Activated T-cell treated with anti-CD3 and anti-CD28 coated beads for 4 hours (primary cell): ENCODE measurements at places on chromosomes 13 and 19.

DNA sequence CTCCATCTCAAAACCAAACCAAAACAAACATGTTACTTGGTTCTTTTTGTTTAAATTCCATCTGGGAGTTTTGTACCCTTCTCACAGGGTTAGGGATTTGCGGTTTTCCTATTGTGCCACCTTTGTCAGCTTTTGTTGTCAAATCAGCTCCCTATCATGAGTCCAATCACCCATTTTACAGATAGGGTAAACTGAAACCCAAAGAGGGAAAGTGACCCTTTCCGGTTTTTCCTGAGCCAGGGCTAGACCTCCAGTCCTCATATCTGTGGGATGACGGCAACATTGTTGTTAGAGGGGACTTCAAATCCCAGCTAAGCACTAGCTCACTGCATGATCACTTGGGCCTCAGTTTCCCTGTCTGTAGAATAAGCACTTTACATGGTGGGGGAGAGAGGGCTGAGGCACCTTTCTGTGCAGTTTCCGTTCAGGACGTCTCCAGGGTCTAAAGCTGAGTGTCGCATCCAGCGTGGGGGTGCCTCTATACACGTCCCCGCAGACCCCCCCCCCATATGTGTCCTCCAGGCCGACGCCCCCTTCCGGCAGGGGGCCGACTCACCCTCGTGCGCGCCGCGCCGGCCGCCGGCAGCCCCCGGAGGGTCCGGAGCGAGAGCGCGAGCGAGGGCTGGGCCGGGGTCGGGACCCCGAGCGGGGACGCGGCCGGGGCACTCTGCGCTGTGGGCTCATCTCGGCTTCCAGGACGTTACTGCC, 3.9 kb downstream of the CCDC194 start:
- DNase-seq = no peak

DNA sequence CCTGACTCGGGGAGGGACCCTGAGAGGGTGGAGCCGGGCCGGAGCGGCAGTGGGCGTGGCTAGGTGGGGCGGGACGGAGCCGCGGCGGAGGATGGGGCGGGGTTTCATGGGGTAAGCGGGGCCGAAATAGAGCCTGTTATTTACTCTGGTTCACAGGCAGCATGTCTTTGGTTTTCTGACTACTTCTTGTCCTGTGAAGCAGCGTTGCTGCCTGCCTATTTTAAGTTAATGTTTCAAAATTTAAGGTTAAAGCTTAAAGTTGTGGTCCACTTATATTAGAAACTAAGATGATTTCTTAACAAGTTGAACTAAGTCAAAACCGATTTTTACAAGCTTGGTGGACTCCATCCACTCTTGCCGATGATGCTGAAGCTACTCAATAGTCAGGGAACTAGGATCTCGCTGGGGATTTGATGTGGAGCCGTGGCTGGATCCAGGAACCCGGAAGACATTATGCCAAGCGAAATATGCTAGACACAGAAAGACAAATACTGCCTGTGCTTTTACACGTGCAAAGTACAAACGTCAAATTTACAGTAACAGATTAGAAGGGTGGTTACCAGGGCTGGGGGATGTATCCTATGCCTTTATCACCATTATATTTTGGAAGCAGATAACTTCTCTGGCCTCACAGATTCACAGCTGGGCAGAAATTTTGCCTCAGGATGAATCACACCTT, 433 bp upstream of the ZNF616 start:
- peak; percentile 97 for DNase-seq

- no peak for DNase-seq
Observed at GRCh38 chr13:32428581-32429432, 877 bp upstream of the N4BP2L1 start.

GRCh38 chr19:538641-539428, 5.0 kb upstream of the GZMM start:
- no peak for DNase-seq

DNA sequence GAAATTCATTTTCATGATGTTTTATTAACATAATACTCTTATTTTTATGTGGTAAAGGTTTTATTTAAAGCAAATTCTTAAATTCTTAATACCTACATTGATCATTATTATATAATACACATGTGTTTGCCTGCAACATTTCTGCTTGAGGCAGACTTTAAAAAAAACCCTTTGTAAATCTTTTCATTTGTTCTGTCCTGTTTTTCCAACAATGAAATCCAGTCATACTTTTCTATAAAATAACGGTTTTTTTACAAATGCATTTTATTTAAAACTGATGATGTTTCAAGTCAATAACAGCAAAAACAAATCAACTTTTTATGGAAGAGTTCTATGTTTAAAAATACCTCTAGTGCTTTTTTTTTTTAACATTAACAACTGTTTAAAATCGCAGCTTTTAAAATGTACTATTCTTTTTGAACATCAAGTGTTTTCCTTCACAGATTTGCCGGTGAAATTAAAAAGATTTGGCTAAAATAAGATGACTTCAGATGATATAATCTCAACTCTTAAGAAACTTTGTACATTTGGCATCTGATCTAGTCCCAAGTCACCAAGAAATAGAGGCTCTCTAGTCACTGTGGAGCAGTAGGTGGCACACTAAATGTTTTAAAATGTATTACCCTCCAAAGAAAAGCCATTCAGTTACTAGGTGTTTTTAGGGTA, 5.1 kb downstream of the POU4F1 start:
- no peak for DNase-seq

- DNase-seq = no peak
Observed at GRCh38 chr19:28554321-28555091, 658.4 kb downstream of the UQCRFS1 start.

- no peak for DNase-seq
Observed at GRCh38 chr13:29136341-29136740, 316.2 kb downstream of the MTUS2 start.

DNA sequence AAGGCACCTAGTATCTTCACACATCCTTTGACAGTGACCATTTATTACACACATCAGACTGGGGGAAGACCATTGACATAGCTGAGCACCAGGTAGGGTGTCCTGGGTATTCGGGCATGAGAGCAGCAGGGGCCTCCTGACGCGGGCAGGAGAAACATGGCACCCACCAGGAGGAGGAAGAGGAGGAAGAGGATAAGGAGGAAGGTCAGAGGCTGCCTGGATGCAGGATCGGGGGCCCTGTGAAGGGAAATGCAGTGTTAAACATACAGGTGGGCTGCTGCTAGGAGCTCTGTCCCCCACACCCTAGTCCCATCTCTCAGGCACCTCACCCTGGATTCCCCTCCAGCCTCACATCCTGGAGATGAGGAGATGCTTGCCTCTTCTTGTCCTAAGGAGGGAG, 5.3 kb downstream of the SYNE4 start:
- no peak for DNase-seq

GRCh38 chr13:95698047-95698749, 21.3 kb downstream of the DNAJC3 start:
- no peak for DNase-seq

- no peak for DNase-seq
Observed at GRCh38 chr13:98879957-98880356, 97.9 kb downstream of the DOCK9 start.

DNA sequence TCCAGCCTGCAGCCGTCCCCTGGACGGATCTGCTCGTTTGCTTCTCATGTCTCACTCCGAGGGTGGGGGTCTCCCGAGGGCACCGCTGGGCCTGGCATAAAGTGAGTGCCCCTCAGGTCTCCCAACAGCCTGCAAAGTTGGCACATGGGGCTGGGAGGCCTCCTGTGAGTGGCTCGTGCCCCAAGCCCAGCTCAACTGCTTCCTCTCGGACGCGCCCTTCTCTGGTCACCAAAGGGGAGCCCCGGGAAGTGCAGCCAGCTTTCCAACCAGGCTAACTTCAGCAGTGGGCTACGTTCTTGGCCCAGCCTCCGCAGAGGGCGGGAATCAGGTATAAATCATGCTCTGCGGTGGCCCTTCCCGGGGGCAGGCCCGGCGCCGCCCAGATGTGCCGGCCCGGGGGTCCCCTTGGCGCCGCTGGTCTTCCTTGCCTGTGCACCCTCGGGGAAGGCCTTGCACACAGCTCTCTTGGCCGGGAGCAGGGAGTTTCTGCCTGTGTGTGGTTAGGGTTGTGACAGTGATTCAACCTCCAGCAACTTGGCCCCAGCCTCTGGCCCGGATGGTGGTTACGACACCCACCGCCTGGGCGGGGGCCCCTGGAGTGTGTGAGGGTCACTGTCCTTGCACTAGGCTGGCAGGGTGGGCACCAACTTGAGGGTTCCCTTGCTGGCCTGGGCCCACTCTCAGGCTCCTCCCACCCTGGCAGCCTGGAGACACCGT, 20.7 kb downstream of the CEBPG start:
- DNase-seq = no peak

DNA sequence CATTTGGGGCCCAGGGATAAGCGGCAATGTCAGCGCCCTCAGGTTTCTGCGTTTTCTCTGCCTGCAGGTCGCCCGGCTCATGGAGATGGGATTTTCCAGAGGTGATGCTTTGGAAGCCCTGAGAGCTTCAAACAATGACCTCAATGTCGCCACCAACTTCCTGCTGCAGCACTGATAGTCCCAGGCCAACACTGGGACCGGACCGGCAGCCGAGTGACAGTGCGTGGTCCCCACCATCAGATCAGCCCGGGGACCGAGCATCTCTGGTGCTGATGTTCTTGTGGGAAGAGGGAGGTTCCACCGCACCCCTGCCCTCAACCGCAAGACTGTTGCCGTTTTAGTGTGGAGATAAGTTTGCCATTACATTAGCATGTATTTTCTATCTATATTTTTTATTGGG, 78.0 kb upstream of the GPR183 start:
- DNase-seq = no peak

DNA sequence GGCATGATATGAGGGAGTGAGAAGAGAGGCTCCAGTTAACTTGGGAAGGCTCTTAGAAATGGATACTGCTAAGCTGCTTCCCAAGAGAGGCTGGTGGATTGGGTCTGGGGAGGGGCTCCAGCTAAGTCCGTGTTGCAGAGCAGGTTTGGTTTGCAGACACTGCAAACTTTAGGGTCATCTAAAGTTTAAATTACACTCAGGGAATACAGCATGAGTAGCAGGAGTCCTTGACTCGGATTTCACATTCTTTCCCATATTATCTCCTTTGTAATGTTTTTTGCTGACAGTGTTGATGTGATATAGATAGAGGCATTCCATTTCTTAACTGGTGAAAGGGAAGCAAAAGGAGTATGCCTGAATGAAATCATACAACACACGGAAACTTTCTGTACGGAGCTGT, 31.9 kb downstream of the SGCG start:
- no peak for DNase-seq

DNA sequence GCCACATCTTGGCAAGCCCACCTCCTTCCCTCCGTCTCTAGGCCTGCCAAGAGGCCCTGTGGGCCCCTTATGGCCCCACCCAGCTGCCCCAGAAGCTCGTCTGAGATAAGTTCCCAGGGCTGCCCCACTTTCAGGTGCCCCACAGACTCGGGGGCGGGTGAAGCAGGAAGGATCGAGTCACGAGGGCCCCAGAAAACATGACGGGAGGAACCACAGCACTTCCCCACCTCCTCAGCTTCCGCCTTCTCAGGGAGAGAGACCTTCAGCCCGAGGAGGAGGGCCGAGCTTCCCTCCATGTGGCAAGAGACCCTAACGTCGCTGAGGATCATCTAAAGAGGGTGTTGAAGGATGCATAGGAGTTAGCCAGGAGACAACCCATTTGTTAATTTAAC, 4.5 kb upstream of the IL12RB1 start:
- peak; percentile 81 for DNase-seq

- no peak for DNase-seq
Observed at GRCh38 chr13:112685896-112686295, 3.9 kb upstream of the ATP11A start.

- no peak for DNase-seq
Observed at GRCh38 chr13:19981685-19982238, 23.2 kb downstream of the ZMYM2 start.
